ENCODE measurements at places on chromosomes 7 and 10.

DNA sequence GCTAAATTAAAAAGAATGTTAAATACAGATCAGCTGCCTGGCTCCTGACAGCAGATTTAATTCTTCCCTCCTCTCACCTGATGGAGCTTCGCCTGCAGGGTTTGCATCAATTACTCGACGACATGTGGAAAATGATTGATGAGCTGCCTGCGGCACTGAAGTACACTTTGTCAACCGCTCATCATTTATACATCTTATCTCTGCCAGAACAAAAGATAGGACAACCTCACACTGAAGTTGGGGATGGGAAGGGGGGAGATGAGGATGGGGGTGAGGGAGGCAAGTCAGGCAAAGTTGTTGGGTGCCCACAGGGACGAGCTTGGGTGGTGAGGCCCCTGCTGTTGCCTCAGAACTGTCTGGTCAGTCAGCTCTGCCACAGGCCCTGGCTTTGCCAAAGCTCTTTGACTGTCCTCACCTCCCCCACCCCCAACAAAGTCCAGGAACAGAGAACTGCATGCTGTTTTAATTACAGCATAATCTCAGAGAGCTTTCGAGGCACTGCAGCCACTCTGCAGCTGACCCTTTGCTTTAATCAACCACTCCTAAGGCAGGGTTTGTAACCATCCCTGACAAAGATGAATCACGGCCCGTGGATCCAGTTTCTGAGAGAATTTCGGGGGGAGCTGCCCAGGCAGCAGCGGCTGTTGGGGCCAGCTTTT is 702.3 kb downstream of the LRMDA start:
- DNase-seq: no peak

DNA sequence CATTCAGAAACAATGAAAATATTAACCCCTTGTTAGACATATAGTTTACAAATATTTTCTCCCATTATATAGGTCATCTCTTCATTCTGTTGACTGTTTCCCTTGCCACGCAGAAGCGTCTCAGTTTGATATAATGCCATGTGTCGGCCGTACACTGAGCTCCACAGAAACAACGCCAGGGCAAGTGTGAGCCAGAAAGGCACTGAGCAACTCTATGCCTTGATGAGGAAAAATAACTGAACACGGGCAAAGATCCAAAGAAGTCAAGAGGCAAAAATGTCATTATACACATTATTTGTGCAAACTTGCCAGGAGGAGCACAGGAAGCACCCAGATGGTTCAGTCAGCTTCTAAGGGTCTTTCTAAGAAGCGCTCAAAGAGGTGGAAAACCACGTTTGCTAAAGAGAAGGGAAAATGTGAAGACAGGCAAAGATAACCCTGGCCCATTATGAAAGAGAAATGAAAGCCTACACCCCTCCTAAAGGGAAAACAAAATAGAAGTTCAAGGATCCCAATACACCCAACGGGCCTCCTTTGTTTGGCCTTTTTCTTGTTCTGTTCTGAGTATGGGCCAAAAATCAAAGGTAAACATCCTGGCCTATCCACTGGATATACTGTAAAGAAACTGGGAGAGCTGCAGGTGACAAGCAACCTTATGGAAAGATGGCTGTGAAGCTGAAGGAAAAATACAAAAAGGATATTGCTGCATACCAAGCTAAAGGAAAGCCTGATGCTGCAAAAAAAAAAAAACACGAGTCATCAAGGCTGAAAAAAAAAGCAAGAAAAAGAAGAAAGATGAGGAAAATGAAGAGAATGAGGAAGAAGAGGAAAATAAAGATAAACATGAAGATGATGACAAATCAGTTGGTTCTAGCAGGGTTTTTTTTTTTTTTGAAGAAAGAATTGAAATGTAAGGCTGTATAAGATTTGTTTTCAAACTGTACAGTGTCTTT is 15.5 kb downstream of the ARHGAP12 start:
- DNase-seq: no peak

DNA sequence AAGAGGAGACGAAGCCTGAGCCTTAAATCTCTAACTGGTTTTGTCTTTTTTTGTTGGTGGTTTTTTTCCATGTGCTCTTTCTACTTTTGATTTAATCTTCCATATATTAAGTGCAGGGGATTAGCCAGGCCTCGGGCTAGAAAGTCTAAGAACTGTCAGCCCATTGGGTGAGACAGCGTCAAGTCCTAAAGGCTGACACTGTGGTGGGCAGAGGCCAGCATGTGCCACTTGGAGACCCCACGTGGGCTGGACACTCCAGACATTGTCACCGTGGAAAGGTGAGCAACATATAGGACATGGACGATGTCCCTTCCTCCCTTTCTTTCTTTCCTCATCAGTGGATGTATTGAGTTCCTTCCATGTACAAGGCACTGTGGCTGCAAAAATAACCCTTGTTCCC is 129.3 kb downstream of the TMEM178B start:
- no peak for DNase-seq

- DNase-seq: no peak
These were observed at the start of gene CREB5 for GRCh38 chr7:28411876-28412662. Gene CREB5 (plus strand): TSS chr7:28412518. CDS start chr7:28412915, 397 bp downstream.

GRCh38 chr7:137836113-137836509 is 10.7 kb downstream of the DGKI start:
- no peak for DNase-seq

- DNase-seq: no peak
These were observed 35.9 kb upstream of the GNA12 start for GRCh38 chr7:2880051-2880450.

DNA sequence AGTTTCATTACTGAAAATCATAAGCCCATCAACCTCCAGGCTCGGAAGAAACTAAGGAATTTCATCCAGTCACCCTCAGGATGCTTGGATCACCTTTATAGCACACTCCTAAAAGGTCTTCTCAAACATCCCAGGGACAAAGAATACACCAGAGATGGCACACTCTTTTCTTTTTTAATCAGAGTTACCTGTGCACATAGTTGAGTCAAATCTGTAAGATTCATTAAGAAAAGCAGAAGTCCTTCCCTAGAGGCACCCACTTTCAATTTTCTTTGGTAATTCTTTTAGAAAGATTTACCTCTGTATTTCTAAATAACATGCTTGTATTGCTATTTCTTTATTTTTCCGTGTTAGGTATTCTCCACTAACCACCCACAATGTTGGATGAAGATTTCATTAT is 50.6 kb upstream of the IL6 start:
- DNase-seq: no peak

- no peak for DNase-seq
These were observed 5.1 kb upstream of the EMX2 start for GRCh38 chr10:117537436-117537903.

- no peak for DNase-seq
These were observed 46.6 kb upstream of the GRID1 start for GRCh38 chr10:86413046-86413728.

Data from posterior vena cava (tissue), 2 donors.